Stimulated activated CD4-positive, alpha-beta T cell treated with anti-CD3 and anti-CD28 coated beads, Interleukin-2, amount 100 ng/mL, for 4 hours (primary cell): ENCODE measurements at places on chromosomes 6 and 20.

DNA sequence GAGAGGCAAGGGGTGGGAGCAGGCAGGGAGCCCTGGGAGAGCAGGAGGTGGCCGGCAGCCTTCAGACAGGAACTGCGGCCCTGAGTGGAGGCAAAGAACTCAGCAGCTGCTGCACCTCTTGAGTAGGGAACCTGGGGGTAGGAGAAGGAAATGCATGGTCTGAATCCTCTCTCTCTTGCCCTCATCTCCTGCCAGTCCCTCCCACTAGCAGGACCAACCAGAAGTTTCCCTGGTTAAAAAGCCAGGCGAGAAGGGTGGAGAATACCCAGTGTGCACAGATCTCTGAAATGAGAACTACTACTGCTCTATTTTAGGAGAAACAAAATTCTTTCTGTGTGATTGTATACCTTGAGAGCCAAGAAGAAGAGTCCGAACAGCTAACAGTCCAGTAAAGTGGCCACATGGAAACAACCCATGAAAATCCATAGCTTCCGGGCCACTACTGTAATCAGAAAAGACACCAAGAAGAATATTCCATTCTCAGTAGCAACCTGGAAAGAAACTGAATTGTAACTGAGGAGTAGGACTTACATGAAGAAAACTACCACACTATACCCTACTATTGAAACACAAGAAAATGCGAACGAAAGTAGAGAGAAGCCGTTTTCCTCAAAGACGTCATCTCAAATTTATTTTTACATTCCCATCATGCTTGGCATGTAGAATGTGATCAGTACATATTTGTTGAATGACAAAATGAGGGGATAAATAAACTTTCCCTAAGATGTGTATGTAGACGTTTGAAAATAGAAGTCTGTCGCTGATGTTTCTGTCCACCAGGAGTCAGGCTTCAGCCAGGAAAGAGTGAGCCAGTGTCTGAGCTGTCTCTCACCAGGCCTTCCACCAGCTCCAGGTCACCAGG is 25.6 kb downstream of the WRNIP1 start:
- no peak for DNase-seq

GRCh38 chr6:71482742-71483141 is 194.1 kb downstream of the OGFRL1 start:
- DNase-seq, result no peak

DNA sequence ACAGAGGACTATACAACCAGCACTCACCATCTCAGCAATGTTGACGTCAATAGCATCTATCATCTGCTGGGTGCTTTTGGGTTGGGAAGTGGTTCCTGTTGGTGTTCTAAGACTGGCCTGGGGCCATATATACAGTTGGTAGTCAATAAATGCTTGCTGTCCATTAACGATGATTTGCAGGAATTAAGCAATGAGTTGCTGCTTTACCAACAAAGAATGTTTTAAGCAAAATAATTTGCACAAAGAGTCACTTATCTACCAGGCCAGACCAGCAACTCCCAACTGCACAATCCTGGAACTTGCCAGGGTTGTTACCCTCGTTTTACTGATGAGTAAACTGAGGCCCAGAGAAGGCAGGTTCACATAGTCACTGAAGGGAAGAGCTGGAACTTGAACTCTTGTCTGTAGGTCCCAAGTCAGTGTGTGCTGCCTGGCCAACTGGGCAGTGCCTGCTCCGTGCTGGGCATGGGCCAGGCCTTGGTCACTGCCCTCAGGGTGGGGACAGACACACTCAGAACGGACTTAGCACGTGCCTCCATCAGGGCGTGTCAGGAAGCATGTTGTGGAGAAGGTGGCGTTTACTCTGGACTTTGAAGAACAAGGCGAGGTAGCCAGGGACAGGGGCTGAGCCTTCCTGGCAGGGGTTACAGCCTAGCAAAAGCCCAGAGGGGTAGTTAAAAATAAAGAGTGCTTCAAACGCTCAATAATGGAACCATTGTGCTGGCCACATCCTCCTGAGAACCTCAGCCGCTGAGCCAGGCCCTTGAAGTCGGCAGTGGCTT is 2.5 kb upstream of the SRC start:
- DNase-seq, result no peak

DNA sequence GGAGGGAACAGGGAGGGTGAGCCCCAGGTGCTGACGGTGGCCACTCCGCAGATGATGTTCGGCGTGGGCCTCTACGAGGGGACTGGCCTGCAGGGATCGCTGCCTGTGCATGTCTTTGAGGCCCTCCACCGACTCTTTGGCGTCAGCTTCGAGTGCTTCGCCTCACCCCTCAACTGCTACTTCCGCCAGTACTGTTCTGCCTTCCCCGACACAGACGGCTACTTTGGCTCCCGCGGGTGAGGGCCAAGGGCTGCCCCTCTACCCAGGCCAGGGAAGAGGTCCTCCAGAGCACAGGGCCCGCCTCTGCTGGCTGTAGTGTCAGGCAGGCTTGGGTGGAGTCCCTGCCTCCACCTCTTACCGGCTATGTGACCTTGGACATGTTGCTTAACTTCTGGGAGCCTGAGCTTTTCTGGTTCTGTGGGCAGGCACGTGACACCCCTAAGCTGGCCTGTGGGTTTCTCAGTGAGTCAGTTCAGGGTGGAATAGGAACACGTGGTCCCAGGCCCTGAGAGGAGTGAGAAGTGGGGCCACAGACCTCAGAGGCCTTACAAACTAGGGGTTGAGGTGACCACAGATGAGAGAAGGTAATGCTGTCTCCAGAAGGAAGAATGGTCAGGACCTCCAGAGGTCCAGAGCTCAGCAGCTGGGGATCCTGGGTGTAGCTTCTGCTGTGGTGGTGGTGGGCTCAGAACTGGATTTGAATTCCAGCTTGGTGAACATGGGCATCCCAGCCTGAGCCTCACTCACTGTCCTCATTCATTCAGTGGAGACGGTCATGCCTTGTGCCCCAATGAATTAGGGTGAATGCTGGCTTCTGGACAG is 11.9 kb downstream of the PCIF1 start:
- DNase-seq, result no peak
